ENCODE measurements at places on chromosomes 1 and 21.

DNA sequence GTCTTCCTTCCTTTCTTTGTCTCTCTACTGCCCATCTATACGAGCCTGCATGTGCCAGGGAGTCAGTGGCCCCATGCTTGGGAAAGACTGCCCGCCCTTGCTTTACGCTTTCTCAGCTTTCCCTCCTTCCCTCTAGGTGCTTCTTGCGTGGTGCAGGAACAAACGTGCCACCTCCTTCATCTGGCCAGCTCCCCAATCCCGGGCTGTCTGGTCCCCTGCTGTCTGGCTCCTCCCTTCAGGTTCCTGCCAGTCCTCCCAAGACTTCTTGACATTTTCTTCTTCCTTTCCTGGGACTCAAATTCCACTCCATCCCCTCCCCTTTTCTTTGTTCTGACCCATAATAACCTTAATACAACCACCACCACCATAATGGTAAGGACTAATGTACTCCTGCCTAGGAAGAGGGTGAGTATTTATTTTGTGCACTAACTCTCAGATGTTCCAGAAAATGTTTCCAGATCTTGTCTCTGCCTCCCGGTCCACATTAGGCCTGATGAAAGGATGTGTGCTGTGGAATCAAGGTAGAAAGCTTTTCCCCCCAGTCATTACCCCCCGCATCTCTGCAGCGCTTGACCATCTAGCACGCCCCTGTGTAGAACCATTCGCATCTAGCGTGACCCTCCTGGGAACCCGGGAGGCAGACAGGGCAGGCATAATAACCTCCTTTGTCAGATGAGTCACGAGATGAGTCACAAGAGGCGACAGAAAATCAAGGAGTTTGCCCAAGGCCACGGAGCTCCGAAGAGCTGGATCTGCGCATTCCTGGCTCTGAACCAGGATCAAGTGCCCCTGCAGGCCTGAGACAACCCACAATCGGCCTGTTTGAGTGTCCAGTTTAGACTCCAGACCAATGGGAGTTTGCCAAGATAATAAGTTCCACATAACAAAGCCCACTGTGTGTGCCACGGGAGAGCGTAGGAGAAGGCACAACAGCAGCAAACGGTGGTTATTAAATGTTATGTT, 60.1 kb upstream of the NEK2 start:
- no peak for DNase-seq

DNA sequence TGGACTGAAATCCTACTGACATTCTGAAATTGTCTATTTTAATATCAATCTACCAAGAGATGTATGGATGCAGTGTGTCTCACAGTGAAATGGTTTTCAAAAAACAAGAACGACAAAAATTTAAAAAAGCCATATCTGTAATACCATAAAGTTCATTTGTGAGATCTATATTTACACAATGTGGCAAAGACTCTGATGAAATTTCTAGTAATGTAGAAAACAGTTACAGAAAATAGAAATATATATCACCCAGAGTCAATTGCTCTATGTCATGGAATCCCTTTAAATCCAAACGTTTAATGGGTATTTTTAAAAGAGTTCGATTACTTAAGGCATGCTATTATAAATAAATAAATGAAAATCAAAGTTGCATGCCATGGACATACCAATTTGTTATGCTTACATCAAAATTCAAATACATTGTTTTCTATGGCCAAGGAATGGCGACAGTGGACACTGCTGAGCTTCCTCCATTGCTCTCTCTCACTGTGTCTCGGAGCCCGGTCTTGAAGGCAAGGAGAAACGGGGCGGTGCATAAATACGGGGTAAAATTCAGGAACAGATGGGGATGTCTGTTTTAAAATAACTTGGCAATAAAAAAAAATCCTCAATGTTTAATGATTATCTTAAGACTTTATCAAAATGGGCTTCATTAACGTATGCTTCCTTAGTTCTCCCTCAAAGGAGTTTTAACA, 37.0 kb upstream of the SAMSN1 start:
- no peak for DNase-seq

- no peak for DNase-seq
Observed at GRCh38 chr1:143653429-143653802, 318.4 kb downstream of the FAM72C start.

- no peak for DNase-seq
Observed at GRCh38 chr1:204123376-204123775, 28.5 kb downstream of the ETNK2 start.

GRCh38 chr1:33366762-33367484, 46.0 kb upstream of the A3GALT2 start:
- DNase-seq: no peak

GRCh38 chr1:198203434-198203833, 46.6 kb downstream of the NEK7 start:
- DNase-seq: no peak

- DNase-seq: no peak
Observed at GRCh38 chr1:49225464-49225863, 448.8 kb upstream of the BEND5 start.

- no peak for DNase-seq
Observed at GRCh38 chr1:160997323-160998038, 23.5 kb downstream of the F11R start.

DNA sequence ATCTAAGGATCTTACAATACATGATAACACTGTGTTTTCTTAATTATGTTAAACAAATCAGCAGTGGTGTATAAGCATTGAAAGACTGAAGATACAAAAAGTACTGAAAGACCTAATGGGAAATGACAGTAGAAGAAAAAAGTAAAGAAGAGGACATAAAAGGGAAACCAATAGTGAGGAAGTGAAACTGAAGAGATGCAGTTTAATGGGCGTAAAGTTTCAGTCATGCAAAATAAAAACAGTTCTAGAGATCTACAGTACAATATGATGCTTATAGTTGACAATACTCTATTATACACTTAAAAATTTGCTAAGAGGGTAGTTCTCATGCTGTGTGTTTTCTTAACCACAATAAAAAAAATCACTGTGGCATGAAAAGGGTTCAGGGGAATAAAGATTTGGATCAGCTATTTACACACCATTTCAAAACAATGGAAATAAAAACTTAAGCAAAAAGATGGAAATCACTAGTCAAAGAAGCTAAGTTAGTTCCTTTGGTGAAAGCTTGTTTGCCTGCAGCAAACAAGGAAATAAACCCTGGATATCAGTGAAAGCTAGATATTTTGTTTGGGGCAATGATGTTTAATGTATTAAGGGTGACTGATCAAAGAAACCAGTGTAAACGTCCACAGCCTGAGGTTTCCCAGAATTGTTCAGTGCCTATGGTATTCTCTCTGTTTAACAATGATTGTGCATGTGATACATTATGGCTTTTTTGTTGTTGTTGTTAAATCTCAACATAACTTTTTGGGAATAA, 1160.8 kb upstream of the ADGRL2 start:
- DNase-seq: no peak

- no peak for DNase-seq
Observed at GRCh38 chr1:156128308-156128653, 13.8 kb downstream of the LMNA start.

DNA sequence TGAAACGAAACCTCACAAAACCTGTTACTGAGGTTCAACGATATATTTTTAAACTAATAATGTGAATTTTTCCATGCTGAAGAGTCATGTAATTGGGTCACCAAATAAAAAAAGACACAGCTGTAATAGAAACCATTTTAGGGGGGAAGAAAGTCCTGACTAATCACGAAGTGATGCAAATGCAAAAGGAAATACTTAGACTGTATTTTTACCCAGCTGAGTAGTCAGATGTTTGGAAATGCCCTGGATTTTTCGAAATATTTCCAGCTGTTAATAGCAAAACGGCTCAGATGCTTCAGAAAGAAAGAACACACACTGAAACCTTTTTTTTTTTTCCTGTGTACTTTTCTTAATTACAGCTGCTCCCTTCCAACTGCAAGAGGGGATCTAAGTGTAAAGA, 210.3 kb downstream of the SETD4 start:
- DNase-seq: no peak

DNA sequence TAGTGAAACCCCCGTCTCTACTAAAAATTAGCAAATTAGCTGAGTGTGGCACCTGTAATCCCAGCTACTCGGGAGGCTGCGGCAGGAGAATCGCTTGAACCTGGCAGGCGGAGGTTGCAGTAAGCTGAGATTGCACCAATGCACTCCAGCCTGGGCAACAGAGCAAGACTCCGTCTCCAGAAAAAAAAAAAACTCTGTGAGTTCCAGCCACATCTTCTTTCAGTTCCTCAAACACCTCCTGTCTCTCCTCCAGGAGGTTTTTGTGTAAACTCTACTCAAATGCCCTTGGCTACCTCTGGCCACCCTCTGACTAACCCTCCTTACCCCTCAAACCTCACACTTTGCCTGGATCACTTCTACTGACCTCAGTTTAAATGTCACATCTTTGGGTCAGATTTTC, 38.1 kb downstream of the RCSD1 start:
- no peak for DNase-seq

DNA sequence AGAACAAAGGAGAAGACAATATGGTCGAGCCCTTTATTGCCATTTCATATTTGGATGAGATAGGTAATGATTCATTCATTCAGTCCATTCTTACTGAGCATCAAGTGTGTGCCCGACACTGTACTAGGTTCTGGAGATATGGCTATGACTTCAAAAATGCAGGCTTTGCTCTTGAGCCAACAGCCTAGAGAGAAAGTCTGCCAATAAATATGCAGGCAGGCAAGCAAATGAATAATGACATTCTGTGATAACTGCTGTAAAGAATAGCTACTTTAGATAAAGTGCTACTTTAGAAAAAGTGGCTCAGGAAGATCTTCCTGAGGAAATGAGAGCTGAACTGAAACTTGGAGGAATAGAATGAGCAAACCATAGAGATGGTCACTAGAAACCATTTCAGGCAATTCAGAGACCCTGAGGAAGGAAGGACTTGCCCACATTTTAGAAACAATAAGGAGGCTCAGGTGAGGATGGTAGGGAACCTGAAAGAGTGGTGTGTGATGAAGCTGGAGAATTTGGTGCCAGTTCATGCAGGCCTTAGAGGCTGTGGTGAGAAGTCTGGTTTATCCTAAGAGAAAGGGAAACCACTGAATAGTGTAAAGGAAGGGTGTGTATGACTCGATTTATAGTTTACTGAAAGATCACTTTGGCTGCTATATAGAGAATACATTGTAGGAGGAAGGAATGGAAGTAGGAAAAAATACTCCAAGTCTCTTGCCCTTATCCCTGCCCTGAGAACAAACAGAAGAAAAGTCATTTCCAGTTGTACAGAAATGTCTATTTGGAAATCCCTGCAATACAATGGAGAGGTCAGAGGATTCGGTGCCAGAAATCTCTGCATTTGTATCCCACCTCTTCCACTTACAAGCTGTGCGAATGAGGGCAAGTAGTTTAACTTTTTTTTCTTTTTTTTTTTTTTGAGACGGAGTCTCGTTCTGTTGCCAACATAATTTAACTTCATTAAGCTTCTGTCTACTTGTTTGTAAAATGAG, 167.9 kb downstream of the VPS13D start:
- DNase-seq: no peak

- no peak for DNase-seq
Observed at GRCh38 chr1:12554521-12555305, 63.3 kb downstream of the DHRS3 start.

- no peak for DNase-seq
Observed at GRCh38 chr1:1000357-1001056, 610 bp upstream of the HES4 start.

- DNase-seq: peak; percentile 13
Observed at GRCh38 chr21:30340714-30341573, 3.5 kb upstream of the KRTAP27-1 start.

- DNase-seq: no peak
Observed at GRCh38 chr21:45870851-45871615, 110.5 kb upstream of the COL6A1 start.

GRCh38 chr1:67170751-67171573, 4.7 kb downstream of the IL23R start:
- DNase-seq: no peak

DNA sequence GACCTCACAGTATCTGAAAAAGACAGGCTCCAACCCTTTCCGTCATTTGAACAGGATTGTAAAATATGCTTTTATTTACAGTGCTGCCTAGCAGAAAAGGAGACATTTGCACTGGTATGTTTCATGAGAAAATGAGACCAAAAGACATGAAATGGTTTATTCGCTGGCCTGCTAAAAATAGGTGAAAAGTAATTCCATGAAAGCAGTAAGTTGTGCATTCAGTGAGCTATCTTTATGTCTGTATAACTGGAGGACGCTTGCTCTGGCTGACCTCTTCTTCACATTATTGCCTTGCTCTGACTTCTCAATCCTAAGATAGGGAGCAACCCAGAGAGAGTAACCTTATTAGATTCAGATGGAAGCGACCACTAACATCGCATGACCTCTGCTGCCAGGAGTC, 38.3 kb downstream of the ODF2L start:
- DNase-seq: no peak

- DNase-seq: no peak
Observed at GRCh38 chr21:42481169-42481568, 14.9 kb downstream of the RSPH1 start.

GRCh38 chr1:172823534-172823933, 164.6 kb downstream of the FASLG start:
- no peak for DNase-seq

DNA sequence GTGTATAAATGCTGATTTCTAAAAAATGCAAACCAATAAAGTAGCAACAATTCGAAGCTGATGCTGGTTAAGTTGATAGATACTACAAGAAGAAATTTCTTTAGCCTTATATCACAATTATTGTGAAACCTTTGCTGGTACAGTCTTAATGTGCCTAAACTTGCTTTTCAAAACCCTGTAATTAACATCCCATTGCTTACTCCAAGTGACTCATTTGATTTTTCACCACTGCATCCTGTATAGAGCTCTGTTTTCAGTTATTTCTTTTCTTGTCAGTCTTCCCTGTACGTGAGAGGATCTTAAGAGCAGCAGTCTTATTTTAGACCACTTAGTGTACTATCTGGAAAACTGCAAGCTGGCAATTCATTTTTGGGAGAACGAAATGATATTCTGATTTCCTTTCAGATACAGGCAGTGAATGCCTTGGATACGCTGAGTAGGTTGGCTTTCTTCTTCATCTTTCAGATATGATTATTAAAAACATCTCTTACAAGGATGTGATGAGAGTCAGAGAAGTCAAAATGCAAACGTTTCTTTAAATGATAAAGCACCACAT, 210.3 kb downstream of the KCTD3 start:
- DNase-seq: no peak

DNA sequence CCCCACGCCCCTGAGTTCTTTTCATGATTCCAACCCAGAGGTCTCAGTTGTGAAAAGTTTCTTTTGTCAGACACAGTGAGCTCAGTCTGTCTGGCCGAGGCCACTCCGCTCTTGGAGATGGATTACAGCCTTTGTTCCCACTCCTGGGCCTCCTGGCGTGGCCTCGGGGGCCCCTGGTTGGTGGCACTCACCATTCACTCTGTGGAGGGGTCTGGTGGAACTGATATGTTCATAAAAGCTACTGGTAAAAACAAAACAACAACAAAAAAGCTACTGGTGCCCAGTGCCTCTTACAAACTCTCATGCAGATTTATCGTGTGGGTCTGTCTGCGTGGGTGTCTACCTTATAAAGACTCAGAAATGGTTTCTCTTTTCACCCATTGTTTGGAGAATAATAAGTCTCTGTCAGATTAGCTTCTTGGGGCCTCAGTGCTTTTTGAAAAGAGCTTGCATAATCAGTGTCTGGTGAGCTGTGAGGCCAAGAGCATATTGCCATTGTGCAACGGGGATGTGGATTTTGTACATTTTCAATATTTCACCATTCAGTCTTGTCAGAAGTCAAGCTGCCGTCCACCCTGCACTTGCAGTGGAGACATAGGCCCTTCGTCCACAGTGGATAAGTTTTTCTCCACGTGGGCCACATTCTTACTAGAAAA, 86.7 kb downstream of the GALNT2 start:
- no peak for DNase-seq

All from thymus (tissue), 14 donors.